ENCODE measurements at places on chromosomes 12 and 14.
A peak's percentile ranks its signal among the peaks of the same experiment; 100 is the strongest.

DNA sequence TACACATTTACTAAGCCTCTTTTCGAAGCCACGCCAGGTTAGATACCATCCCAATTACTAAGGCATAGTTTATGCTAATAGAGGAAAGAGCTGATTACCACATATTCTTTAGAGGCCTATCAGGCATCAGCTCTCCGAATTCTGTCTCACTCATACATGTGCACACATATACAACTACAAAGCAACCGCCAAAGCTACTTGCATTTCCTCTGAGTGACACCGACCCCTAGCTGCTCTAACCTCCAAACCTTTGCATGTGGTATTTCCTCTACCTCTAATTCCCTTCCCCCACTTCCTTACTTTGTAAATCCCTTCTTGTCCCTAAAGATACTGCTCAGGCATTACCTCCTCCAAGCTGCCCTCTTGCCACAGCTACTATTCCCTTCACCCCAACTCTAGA lies 107.2 kb downstream of the DUSP6 start:
- no peak for ATAC-seq

GRCh38 chr14:80152763-80153162 lies 58.5 kb downstream of the DIO2 start:
- no peak for ATAC-seq

- no peak for ATAC-seq
Measured at GRCh38 chr14:79413734-79414428, 797.4 kb downstream of the DIO2 start.

DNA sequence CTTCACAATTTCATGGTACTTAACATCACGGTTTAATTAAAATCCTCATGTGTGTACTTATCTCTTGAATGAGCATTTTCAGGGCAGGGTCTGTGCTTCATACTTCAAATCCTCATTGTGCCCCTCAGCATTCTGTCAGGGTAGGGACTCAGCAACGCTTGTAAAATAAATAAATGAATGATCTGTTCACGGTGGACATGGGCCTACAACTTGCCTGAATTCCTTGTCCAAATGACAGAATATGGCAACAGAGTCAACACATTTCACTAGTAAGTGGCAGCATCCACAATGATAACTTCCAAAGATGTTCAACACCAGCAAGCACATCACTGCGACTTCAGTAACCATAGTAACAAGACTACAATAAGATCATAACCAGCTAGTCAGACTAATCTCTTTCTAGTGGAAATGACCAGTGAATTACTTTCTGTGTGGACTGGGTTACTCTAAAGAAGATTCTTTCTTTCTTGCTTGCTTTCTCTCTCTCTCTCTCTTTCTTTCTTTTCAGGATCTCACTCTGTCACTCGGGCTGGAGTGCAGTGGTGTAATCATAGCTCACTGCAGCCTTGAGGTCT lies 14.5 kb upstream of the GNPTAB start:
- ATAC-seq = no peak

DNA sequence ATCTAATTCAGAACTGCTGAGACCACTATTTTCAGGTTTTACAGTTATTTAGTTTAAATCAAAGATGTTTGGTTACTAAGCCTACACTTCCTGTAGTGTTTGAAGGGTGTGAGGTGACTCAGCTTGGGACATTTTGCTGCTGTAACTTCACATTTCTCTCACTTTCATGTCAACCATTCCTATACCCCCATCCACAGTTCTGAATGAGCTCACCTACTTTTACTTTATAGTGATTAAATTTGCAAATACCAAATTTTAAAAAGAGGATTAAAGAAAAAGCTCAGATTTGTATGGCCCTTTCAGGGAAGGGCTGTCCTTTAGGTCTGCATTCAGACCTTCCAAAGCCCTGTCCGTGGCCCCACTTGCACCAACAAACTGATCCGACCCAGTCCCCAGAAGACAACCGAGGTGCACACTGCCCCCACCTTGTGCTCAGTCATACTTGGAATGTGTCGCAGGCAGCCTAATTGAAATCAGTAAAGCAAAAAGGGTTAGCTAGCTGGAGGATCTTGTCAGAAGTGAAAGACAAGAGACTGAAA lies 174.4 kb downstream of the MON2 start:
- peak; percentile 59 for ATAC-seq

DNA sequence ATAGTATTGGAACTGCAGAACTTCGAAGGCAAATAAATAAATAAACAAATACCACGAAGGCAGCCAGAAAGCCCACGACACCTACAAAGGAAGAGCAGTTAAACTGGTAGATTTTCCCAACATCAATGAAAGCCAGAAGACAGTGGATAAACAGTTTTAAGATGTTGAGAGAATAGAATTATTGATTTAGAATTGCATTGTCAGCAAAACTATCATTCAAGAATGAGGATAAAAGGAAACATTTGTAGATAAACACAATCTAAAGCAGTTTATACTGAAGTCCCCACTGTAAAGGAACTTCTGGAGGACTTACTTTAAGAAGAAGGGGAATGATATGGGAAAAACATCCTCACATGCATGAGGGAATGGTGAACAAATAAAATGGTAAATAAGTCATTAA lies 29.5 kb downstream of the CACNA2D4 start:
- no peak for ATAC-seq

GRCh38 chr12:33825442-33825841 lies 196.9 kb upstream of the ALG10 start:
- no peak for ATAC-seq

GRCh38 chr12:19120795-19121194 lies 8.7 kb upstream of the PLEKHA5 start:
- peak; percentile 72 for ATAC-seq

DNA sequence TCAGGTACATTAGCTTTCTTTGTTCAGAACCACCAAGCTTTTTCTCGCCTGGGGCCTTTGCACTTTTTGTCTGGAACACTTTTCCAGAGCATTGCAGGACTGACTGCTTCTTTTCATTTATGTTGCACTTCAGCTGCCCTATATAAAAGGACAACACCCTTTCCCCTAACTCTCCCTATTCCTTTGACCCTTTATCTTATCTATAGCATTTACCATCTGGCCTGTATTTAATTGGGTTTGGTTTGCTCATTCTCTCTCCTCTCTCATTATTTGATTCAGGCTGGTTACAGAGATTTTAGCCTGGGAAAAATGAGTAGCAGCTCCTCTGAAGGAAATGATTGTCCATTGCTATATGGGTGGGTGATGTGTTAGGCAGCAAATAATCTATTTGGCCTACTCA lies 165.4 kb downstream of the KICS2 start:
- ATAC-seq = no peak

GRCh38 chr14:32494609-32495434 lies 165.7 kb downstream of the AKAP6 start:
- ATAC-seq = peak; percentile 64

- ATAC-seq = peak; percentile 22
Measured at GRCh38 chr12:117098361-117099217, 627 bp downstream of the TESC start.

DNA sequence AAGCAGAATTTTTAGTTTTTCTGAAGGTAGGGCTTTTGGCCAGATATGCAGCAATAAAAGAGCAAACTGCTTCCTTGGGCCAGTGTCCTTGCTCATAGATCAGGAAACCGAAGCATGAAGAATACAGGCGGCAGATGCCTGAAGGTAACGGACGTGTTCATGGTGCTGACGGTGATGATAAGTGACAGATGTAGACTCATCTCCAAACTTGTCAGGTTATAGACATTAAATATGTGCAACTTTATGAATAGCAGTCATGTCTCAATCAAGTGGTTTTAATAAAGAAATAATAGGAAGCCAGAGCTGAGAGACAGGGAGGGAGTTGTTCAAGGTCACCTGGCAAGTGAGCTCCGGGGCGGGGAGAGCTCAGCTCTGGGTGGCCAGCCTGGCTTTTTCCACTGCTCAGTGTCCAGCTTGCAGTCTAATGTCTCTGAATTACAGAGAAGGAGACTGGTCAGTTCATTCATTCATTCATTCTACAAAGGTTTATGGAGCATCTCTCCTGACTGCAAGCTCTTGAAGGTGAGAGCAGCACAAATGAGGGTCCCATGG lies 1.0 kb downstream of the SERPINA5 start:
- no peak for ATAC-seq

- ATAC-seq = no peak
Measured at GRCh38 chr12:75711271-75711670, 199.9 kb upstream of the KRR1 start.

DNA sequence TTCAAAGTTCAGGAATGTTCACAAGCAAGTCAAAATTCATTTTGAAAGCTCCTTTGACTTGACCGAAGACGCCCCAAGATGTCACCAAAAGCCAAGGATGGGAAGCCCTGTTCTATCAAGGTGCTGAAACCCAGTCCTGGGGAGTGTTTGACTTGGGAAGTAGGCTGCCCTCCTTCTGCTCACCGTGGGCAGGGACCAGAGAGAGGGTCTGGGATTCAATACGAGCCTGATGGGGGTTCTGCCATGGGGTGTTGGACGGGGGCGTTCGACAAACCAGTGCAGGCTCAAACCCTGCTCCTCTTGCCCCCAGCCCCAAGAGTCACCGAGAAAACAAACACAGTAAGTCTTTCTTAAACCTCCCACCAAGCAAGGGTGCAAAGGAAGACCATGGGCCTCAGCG lies 150.1 kb upstream of the DIO3 start:
- ATAC-seq = no peak

DNA sequence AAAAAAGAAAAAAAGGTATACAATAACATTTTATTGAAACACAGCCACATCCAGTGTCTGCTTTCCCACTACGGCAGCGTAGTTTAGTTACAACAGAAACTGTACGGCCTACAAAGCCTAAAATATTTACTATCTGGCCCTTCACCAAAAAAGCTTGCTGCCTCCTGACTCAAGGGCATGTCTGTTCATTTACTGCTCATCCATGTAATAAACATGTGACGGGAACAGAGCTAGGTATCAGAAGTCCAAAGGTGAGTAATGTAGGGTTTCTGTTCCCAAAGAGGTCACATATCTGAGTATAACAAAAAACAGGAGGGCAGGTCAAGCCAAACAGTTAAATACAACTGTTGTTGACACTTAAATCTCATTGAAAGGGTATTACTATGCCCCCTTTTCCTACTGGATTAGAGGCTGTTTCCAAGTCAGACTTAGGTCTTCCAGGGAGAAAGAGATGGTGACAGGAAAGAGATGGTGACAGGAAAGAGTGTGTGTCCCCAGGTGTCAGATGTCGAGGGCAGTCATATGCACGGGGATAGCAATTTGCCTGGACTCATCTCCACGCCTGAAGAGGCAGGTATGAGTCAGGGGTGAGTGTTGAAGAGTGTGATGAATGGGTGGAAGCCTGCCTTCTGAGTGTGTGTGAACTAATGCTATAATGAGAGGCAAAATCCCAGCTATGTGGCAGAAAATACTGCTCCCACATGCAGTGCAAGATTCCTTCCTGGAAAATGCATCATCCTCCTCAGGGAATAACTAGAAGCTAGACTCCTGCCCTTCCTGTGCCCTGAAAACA lies 77.7 kb downstream of the MAP3K9 start:
- no peak for ATAC-seq
